ENCODE measurements at places on chromosomes 12 and 14. TPM values are rescaled to one million over a fixed set of nuclear protein-coding genes. Genes with fewer than 3 reads are reported as not detected.

DNA sequence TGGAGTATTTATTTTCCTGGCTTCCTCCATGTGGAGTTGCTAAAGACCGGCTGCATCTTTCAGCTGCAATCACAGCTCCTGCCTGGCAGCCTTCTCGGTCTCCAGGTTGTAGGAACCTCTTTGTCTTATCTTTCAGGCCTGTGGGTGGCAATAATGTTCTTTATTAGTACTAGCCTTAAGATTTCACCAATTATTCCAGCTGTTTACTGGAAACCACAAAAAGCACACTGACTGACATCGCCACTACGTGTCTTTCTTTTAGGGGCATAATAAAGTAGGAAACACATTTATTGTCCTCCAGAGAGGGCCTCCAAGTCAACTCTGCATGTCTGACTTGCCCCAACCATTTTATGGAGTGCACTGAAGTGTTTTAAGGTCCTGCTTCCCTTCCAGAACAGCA is 1116.5 kb upstream of the TMEM132C start:
- no peak for DNase-seq
- no peak overlapping the region for H3K27ac ChIP-seq
- H3K27me3 ChIP-seq, result no peaks in the 10 kb centered on the region
- no peaks in the 10 kb centered on the region for H3K36me3 ChIP-seq
- no peak overlapping the region for H3K4me3 ChIP-seq

DNA sequence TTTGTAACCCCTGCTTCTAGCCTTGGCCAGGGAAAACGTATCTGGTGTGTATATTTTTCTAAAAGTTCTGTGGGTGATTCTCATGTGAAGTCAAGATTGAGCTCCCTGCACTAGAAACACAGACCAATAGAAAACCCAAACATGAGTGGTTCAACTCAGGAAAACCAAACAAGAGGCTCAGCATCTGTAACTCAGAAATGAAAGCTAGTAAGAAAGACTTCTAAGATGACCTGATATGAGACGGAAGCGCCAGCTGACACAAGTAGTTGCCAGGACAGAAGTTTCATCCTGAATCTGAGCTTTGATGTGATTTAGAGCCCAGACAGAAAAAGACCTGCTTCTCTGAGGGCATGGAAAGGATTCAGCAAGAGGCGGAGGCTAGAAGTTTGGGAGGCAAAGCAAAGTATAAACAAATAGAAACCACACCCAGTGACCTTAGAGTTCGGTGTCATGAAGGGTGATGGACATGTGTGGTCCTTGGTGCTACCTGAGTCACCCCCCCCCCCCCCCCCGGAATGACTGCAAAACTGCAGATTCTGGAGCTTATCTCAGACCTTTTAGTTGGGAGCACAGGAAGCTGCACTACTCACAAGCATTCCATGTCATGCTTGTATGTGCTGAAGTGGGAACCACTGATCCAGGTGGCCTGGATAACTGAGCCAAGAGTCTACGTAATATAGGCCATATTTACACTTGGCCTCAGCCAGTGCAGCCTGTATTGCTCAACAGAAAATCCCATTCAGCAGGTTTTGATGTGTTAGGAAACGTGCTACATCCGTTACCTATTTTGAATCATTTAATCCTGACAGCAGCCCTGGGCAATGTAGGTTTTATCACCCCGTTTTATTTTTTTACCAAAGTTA is 191.3 kb downstream of the ANO6 start:
- H3K36me3 ChIP-seq, result peaks cover 8% of the 10 kb centered on the region
- H3K4me3 ChIP-seq, result no peak overlapping the region
- peaks cover 68% of the 10 kb centered on the region for H3K4me1 ChIP-seq
- peak; percentile 52 for DNase-seq

DNA sequence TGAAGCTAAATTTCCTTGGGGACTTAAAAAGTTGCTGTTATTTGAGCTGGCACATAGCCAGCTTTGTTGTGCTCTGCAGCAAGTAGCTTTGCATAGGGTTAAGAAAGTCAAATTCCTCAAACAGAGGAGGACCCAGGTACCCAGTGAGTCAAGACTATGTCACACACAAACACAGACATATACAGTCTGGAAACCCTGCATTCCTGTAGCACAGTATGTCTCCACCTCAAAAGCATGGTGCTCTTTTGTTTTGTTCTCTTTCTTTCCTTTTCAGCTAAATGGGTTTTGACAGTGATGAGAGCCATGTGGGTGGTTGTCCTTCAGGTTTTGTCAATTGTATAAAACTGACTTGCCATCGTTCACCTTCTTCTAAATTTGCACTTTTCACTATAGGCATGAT is 179.6 kb upstream of the DIO2 start:
- no peak overlapping the region for H3K4me3 ChIP-seq
- H3K36me3 ChIP-seq, result no peaks in the 10 kb centered on the region
- no peak overlapping the region for H3K27ac ChIP-seq
- H3K4me1 ChIP-seq, result no peaks in the 10 kb centered on the region
- H3K27me3 ChIP-seq, result no peaks in the 10 kb centered on the region

DNA sequence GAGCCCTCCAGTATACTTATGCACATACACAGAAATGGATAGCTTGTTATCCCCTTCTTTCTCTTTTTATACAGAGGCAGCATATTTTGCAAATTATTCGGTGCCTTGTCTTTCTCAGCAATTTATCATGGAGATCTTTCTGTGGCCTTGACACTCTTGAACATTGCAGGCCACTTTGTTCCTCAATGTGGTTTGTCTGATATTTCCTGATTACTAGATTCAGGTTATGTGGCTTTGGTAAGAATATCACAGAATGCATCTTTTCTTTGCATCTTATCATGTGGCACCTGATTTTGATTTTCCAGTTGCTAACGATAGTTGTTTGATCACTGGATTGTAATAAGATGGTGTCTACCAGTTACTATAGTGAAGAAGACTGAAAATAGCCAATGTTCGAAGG is 7.1 kb upstream of the SNRPF start:
- H3K27me3 ChIP-seq, result peaks cover 7% of the 10 kb centered on the region
- DNase-seq, result no peak
- H3K4me3 ChIP-seq, result no peak overlapping the region
- no peaks in the 10 kb centered on the region for H3K36me3 ChIP-seq

DNA sequence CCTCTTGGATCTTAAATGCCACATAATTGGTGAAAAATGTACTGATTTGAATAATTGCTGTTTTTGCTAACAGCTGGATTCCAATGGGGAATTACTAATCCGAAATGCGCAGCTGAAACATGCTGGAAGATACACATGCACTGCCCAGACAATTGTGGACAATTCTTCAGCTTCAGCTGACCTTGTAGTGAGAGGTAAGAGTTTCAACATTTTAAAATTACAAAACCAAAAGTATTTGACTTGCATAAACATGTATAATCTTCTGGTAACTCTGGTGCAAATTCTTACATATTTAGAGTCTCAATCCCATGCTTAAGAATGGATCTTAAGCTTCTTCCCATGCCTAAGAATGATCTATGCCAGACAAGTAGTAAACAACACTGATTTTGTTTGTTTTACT is 229.1 kb upstream of the PDZRN4 start:
- no peaks in the 10 kb centered on the region for H3K27me3 ChIP-seq
- no peak overlapping the region for H3K27ac ChIP-seq
- H3K36me3 ChIP-seq, result no peaks in the 10 kb centered on the region
- H3K4me1 ChIP-seq, result no peaks in the 10 kb centered on the region
- no peak for DNase-seq

DNA sequence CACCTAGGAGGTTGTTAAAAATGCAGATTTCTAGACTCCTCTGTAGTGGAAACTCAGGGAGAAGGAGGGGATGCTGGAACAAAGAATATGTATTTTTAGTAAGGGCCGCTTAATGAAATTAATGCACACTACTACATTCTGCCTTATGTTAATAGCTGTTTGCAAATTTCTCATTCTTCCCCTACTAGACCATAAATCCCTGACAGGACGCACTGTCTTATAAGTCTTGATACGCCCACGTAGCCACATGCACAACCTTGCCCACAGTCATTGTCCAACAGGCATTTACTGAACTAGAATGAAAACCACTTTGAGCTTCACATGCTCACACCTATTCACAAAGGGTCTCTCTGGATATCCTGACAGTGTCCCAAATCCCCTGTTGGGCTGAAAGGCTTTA is 10.5 kb downstream of the KRT2 start:
- no peaks in the 10 kb centered on the region for H3K36me3 ChIP-seq
- peaks cover 19% of the 10 kb centered on the region for H3K4me1 ChIP-seq
- H3K27me3 ChIP-seq, result no peaks in the 10 kb centered on the region
- DNase-seq, result no peak
- no peak overlapping the region for H3K27ac ChIP-seq
- H3K4me3 ChIP-seq, result no peak overlapping the region

- peak; percentile 71 for DNase-seq
- no peak overlapping the region for H3K27ac ChIP-seq
- peaks cover 49% of the 10 kb centered on the region for H3K27me3 ChIP-seq
- no peak overlapping the region for H3K4me3 ChIP-seq
- H3K4me1 ChIP-seq, result peaks cover 44% of the 10 kb centered on the region
Observed at GRCh38 chr12:52041695-52042123, 9.5 kb upstream of the NR4A1 start.

GRCh38 chr14:91041450-91041849 is 19.0 kb downstream of the RPS6KA5 start:
- H3K36me3 ChIP-seq, result no peaks in the 10 kb centered on the region
- H3K4me3 ChIP-seq, result no peak overlapping the region
- H3K27me3 ChIP-seq, result no peaks in the 10 kb centered on the region
- DNase-seq, result no peak
- H3K4me1 ChIP-seq, result no peaks in the 10 kb centered on the region

Gene AHSA1
- 139 TPM for total RNA-seq

Gene LBHD2
- 0.19 TPM for total RNA-seq

Gene RNASE3
- 26.7 TPM for total RNA-seq

Gene PARPBP
- 16.2 TPM for total RNA-seq

All from thymus (tissue), 14 donors.